ENCODE measurements at places on chromosomes 2 and 18. TPM values are rescaled to one million over a fixed set of nuclear protein-coding genes. Genes with fewer than 3 reads are reported as not detected.

The C2orf76 gene
- 8.4 TPM for total RNA-seq

The PPP1R1C gene
- total RNA-seq: 5.8 TPM

The FAM124B gene
- not detected for total RNA-seq

GRCh38 chr18:59881728-59882656 is 17.8 kb upstream of the PMAIP1 start:
- DNase-seq: no peak

DNA sequence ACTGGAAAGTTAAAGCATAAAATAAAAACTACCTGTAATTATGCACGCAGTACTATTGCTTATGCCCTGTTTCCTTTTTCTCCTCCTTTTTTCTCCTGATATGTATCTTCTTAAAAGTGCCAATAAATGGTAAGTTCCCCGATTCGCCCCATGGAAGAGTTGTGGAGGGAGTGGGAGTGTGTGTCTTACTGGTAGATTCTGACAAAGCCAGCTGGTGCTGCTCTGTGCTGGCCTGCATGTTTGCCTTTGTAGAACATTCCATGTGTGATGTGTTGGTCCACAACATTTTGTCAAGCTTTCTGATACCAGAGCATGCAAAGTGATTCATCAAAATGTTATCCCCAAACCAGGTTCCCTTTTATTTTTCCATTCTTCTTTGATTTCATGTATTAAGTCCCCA is 356.9 kb upstream of the RAB12 start:
- no peak for DNase-seq

GRCh38 chr18:35605686-35606417 is 24.3 kb downstream of the GALNT1 start:
- no peak for DNase-seq
